ENCODE measurements at places on chromosomes 7 and 10.

GRCh38 chr7:135334830-135335543 is 101.3 kb downstream of the STRA8 start:
- DNase-seq, result no peak

DNA sequence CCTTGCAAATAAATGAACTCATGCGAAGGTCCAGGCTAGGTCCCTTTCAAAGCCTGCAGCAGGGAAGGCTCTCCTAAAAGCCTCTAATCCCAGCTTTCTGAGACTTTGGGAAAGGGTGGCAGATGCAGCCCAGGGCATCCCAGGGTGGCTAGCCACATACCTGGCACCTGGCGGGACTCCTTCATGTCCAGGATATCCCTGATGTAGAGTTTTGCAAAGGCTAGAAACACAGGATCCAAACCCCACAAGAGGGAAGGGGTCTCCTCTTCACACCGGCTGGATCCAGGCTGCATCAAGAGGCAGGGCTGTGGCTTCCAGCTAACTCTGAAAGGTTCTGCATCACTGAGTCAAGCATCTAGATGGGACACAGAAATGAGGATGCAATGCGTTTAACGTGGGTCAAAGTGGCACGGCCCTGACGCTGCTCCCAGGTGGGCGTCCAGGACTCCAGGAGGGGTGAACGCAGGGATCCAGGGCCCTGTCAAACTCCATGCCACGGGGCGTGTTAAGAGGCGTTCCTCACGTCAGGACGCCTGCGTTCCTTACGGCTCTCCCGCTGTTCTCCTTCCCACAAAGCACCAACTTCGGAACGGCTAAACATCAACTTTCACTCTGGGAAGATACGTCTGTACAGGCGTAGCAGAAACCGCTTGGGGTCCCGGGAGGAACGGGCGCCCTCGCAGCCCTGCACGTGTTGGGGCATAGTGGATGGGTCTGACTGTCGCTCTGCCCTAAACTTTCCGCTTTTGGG is 507 bp downstream of the STN1 start:
- DNase-seq, result peak; percentile 38

GRCh38 chr7:154592388-154592787 is 410.5 kb downstream of the PAXIP1 start:
- no peak for DNase-seq

DNA sequence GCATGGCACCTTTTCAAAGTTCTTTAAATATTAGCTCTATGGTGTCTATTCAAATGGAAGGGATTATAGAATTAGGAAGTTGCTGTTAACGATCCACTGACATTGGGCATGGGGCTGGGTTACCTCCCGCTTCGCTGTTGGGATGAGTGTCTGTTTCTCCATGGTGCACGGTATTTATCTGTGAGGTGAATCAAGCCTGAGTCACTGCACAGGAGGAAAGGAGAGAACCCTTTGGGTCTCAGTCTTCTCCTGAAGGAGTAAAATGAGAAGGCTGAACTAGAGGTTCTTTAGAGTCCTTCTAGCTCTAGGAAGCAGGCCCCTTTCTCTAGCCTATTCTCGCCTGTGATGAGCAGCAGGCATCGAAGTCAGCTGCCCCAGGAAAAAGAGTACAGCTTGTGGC is 7.3 kb downstream of the JCAD start:
- DNase-seq, result no peak

DNA sequence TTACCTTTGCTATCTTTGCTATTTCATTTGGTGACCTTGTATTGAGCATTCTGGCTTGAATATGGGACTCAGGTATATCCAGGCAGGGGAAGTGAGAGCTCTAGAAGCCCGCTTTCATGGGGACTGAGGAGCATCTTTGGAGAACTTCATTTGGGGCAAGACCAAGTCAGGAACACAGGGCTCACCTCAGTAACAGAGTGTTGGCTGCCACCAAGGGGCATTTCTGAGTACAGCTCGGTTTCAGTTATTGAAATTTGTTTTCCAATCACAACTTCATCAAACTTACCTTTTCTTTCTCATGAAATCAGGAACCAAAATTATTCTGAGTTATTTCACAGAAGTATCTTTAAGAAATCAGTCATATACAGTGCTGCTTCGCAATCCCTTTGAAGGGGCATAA is 337.2 kb downstream of the C7orf25 start:
- no peak for DNase-seq

Measured in nephron progenitor cell (in vitro differentiated cells).